ENCODE measurements at places on chromosomes 4 and X. TPM values are rescaled to one million over a fixed set of nuclear protein-coding genes. Genes with fewer than 3 reads are reported as not detected.

The AMTN gene
- not detected for total RNA-seq

The C4orf50 gene
- total RNA-seq = 0.02 TPM

The HSD17B13 gene
- 0.35 TPM for total RNA-seq

The YY2 gene
- total RNA-seq = 2.3 TPM

The ARAP2 gene
- 55.7 TPM for total RNA-seq

The CDKL2 gene
- not detected for total RNA-seq

The L1CAM gene
- 7.3 TPM for total RNA-seq

The ENPP6 gene
- total RNA-seq = not detected

The PABPC1L2A gene
- not detected for total RNA-seq

The PPP4R3C gene
- not detected for total RNA-seq

The BCLAF3 gene
- total RNA-seq = 11.6 TPM

The SPANXC gene
- not detected for total RNA-seq

The SPATA4 gene
- not detected for total RNA-seq

The RASL11B gene
- 0.69 TPM for total RNA-seq

The PYURF gene
- 48.3 TPM for total RNA-seq

The MAD2L1 gene
- total RNA-seq = 3.4 TPM

The PITX2 gene
- total RNA-seq = not detected

The TMPRSS11F gene
- not detected for total RNA-seq

The PLP1 gene
- total RNA-seq = not detected

The IL1RAPL1 gene
- total RNA-seq = not detected

The WNK3 gene
- total RNA-seq = 0.46 TPM

The SPATA18 gene
- 2.8 TPM for total RNA-seq

The TKTL1 gene
- total RNA-seq = not detected

The DUSP21 gene
- total RNA-seq = not detected

The SMIM20 gene
- total RNA-seq = 18.7 TPM

The ZDHHC15 gene
- total RNA-seq = not detected

The ENAM gene
- total RNA-seq = not detected

The MND1 gene
- total RNA-seq = 0.27 TPM

The BMPR1B gene
- total RNA-seq = not detected

The PDCL2 gene
- total RNA-seq = not detected

The SSX1 gene
- total RNA-seq = not detected

The HTR2C gene
- total RNA-seq = not detected

The IQCM gene
- total RNA-seq = not detected

Measured in activated B cell treated with CpG ODN at 0.5 μM for 24 hours (primary cell).